ENCODE measurements at places on chromosomes 4 and X.
A peak's percentile ranks its signal among the peaks of the same experiment; 100 is the strongest.

GRCh38 chr4:86482306-86483172 lies 111.6 kb upstream of the PTPN13 start:
- peak; percentile 62 for DNase-seq

DNA sequence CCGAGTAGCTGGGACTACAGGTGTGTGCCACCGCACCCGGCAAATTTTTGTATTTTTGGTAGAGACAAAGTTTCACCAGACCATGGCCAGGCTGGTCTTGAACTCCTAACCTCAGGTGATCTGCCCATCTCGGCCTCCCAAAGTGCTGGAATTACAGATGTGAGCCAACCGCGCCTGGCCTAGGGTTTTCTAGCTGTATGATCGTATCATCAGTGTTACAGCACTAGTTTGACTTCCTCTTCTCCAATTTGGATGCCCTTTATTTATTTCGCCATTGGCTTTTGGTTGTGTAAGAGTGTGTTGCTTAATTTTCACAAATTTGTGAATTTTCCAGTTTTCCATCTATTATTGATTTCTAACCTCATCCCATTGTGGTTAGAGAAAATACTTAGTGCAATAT lies 5.2 kb downstream of the TKTL1 start:
- DNase-seq: peak; percentile 72

GRCh38 chrX:18891548-18891945 lies 92.4 kb downstream of the PHKA2 start:
- no peak for DNase-seq

GRCh38 chrX:53481093-53481492 lies 46.9 kb upstream of the HSD17B10 start:
- peak; percentile 45 for DNase-seq

GRCh38 chr4:158850371-158850770 lies 81.5 kb downstream of the FNIP2 start:
- no peak for DNase-seq

GRCh38 chrX:150293311-150294013 lies 69.7 kb upstream of the MAMLD1 start:
- DNase-seq: no peak

All from NB4 (cell line).